ENCODE measurements at places on chromosomes 11 and 22. TPM values are rescaled to one million over a fixed set of nuclear protein-coding genes. Genes with fewer than 3 reads are reported as not detected.

The GRM5 gene
- 0.17 TPM for total RNA-seq

The OR5J2 gene
- not detected for total RNA-seq

GRCh38 chr11:45894555-45895247 lies 9.2 kb downstream of the MAPK8IP1 start:
- no peak for DNase-seq

DNA sequence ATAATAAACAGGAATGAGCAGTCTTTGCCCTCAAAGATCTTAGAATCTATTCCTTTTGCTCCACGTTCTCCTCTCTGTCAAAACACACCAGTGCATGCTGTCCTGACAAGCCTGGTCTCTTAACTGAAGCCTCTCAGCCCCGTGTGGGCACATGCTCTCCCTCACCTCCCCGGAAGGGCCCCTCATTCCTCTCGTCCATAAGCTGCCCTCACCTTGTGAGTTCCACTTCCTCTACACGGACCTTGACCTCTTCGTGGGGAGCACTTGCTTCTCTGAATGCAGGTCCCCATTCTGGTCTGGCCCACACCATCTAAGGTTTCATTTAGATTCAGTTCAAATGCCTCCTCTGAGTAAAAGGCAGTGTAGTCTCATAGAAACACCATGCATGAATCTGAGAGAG lies 412.3 kb upstream of the SYN3 start:
- no peak for DNase-seq

DNA sequence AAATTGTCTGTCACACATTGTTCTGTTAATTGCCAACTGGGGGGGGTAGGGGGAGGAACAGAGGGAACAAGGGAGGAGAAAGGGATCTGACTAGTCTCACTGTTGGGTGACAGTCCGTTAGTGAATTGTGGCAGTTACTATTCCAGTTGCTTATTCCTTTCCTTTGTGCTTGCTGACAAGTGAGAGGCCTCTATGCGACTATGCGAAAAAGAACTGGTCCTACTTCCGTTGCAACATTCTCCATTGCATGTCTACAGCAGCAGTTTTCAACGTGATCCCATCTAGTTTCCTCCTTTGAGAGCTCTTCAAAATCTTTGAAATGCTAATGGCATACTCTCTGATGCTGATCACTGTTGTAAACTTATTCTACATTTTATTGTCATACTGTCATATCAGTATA lies 672.2 kb downstream of the LRRC4C start:
- no peak for DNase-seq

DNA sequence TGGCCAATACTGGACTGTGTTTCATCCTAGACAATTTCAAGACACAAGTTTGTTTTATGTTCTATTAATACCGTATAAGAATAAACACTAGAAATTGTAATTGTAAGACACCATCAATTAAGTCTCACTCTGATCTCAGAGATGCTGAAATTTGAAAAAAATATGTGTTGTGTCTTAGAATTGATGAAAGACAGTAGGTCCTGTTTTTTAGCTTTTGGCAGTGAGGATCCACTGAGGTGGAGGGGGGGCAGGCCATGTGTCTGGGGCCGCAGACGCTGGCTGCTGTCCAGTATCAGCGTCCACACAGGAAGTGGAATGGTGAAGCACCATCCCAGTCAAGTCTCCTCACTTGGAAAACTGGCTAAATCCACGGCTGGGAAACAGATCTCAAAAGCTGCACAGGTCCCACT lies 22.5 kb upstream of the ALG8 start:
- DNase-seq = no peak
